Activated CD8-positive, alpha-beta memory T cell treated with anti-CD3 and anti-CD28 coated beads for 1 hour (primary cell): ENCODE measurements at places on chromosomes 16 and 17.

- DNase-seq, result no peak
Measured at GRCh38 chr17:32935726-32936125, 7.8 kb downstream of the TMEM98 start.

GRCh38 chr17:16013943-16014407, 14.4 kb downstream of the TTC19 start:
- no peak for DNase-seq

- DNase-seq, result no peak
Measured at GRCh38 chr16:28162326-28162877, 49.4 kb downstream of the XPO6 start.

DNA sequence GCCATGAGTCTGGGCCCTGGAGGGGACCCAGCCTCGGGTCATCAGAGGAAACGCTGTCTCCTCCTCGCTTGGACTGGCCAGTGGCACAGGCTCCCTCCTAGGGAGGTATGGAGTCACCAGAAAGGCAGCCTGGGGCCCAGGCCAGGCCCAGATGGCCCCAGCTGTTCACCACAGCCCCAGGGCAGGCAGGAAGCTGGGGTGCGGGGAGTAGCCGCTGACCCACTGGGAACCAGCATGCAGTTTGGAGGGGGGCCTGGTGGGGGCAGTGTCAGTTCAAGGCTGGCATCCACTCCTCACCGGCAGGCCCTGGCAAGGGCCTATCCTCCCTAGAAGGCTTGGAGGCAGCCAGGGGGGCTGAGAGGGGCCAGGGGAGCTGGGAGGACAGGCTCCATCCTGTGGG, 48.8 kb downstream of the SDK2 start:
- no peak for DNase-seq
